ENCODE measurements at places on chromosomes 2 and 18.
A peak's percentile ranks its signal among the peaks of the same experiment; 100 is the strongest.

GRCh38 chr2:144701259-144701658 lies 181.3 kb upstream of the ZEB2 start:
- DNase-seq, result no peak

DNA sequence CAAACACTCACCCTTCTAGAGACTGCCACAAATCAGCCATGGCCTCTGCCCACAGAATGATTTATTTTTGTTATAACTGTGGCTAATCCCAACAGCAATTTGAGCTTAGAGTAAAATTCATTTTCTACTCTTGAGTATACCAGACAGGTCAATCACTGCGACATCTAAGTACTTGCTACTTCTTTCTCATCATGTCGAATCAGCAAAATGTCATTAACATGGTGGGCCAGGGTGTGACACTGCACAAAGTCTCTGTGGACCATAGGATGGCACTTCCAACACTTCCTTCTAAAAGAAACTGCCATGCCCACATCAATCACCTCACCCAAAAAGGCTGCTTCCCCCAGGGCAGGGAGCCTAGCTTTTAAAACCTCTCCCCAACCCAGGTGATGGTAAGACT lies 64.4 kb downstream of the KCNG3 start:
- DNase-seq, result no peak

DNA sequence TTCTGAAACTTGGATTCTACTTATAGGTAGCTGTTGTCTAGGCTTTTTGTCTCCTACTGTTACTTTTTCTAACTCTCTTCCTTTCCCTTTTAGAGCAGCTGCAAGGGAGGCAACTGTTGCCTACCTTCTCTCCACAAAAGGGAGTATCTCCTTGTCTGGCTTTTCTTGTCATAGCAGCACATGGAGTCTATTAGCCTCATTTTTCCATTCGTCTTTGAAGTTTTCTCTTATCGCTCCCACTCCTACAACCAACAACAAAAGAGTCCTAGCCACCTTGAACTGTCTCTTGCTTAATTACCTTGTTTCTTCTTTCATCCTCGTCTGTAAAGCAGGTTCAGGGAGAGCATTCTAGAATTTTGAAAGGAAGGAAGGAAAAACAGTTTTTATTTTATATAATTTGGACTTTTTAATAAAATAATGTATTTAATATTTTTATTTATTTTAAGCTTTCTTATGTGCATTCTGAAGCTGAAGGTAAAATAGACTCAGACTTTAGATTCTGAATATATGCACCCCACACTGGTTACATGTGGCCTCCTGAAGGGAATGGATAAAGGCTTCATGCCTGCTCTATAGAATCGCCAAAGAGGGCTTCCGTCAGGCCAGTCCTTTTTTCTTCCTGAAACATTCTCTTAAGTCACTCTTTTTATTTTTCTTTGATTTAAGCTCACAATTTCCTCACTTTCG lies 154.4 kb downstream of the CSRNP3 start:
- DNase-seq, result no peak

GRCh38 chr18:56807901-56808300 lies 156.7 kb downstream of the WDR7 start:
- DNase-seq, result no peak

DNA sequence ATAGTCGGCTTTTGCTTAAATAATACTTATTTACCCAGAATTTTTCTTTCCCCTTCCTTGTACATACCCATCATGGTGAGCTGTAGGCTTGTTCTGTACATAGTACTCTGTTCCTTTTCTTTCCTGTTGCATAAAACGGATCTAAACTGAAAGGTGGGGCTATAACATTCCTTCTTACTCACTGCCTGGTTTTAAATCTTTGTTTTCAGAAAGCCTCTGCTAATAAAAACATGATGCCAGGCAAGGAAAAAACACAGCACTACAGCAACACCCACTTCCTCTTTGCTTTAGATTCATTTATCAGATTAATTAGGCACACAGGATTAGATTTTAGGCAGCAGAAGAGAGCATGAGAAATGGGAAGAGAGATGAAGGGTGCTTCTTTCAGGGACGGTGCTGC lies 19.6 kb upstream of the STON1 start:
- DNase-seq, result no peak

DNA sequence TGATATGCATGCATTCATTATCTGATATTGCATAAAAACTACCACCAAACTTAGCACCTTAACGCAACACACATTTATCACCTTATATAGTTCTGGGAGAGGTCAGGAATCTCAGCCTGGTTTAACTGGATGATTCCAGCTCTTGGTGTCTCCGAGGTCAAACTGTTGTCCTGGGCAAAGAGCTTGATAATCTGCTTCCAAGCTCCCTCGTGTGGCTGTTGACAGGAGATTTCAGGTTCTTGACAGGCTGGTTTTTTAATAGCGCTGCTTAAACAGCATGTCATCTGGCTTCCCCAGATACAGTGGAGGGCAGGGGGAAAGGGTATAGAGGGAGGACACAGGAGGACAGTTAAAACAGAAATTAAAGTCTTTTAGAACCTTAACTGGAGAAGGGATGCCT lies 785.0 kb downstream of the CNTNAP5 start:
- no peak for DNase-seq

- DNase-seq, result no peak
Observed at GRCh38 chr18:11177382-11177781, 28.0 kb upstream of the PIEZO2 start.

DNA sequence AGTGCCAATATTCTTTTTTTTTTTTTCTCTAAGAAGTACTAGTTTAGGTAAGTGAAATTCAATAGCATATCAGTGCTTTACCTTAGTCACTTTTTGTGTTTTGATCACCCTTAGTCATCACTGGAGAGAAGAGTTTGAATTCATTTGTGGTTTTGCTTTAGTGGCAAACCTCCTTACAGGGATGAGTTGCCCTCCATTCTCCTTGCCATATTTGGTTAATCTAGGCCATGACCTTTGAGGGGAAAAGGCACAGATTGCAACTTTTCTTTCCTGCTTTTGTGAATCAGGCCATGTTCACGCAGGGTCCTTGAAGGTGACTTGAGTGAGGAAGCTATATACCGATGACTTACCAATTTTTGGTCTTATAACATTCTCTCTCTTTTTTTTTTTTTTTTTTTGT lies 34.4 kb downstream of the PLEKHA3 start:
- no peak for DNase-seq

- no peak for DNase-seq
Observed at GRCh38 chr2:26639685-26640243, 1.4 kb downstream of the CIB4 start.

GRCh38 chr2:233422050-233422639 lies 67.9 kb downstream of the DGKD start:
- no peak for DNase-seq

DNA sequence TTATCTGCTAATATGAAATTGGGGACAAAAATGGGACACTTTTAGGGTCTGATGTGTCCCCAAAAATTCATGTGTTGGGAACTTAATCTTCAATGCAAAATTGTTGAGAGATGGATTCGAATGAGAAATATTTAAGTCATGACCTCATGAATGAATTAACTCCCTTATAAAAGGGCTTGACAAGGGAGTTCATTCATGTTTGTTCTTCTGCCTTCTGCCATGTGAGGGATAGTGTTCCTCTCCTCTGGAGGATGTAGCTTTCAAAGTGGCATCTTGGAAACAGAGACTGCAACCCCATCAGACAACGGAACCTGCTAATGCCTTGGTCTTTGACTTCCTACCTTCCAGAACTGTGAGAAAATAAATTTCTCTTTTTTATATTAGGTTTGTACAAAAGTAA lies 89.2 kb upstream of the LINC00305 start:
- DNase-seq, result no peak

DNA sequence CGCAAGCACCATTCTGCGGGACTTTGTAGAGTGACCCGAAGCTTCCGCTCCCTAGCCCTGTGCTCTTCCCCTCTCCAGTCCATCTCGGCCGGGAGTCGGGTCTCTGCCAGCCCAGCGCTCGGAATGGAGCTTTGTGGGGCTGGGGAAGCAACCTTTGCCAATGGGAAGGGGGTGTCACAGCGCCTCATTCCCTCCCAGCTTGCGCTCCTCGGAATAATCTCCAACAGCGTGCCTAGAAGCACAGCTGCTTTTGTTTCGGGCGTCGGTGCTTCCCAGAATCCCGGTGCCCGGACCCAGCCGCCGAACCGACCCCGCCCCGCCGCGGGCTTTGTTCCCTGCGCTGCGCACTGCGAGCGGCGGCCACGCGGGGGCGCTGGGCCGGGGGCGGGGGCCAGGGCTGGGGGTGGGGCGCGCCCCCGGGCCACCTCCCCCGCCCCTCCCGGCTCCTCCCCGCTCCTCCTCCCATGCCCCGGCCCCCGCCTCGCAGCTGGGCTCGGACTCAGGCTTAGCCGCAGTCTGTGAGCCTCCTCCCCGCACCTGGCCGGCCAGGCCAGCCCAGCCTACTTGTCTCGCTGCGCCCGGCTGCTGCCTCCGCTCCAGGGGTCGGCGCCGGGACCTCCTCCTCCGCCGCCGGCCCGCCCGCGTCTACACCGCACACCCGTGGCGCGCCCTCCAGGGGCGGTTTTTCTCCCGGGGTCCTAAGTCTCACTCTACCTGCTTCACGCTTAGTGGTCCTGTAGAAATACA lies 77.7 kb upstream of the SMAD2 start:
- DNase-seq, result peak; percentile 46

GRCh38 chr18:54742659-54743604 lies 85.3 kb upstream of the RAB27B start:
- DNase-seq, result no peak

GRCh38 chr2:195961873-195962272 lies 106.8 kb downstream of the DNAH7 start:
- DNase-seq, result no peak

- no peak for DNase-seq
Observed at GRCh38 chr2:179985163-179985820, 21.8 kb downstream of the CWC22 start.

DNA sequence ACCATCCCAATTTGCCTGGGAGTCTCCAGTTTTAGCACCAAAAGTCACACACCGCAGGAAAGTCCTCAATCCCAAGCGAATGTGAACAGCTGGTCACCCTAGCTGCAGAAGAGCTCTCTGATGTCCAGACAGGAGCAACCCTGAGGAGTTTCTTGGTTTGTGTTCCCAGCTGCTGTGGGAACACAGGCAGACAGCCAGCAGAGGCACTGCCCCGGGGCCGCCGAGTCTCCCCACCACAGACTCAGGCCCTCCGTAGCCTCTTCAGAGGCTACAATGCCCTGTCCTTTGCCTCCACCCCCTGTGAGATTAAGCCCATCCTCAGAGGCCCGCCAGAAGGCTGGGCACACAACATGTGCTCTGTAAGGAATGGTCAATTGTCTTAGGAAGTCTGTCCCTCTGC lies 111.5 kb downstream of the TTC32 start:
- no peak for DNase-seq

GRCh38 chr2:28668106-28668814 lies 83.4 kb upstream of the PPP1CB start:
- DNase-seq, result no peak

- DNase-seq, result no peak
Observed at GRCh38 chr2:174726212-174726611, 38.1 kb downstream of the CHRNA1 start.

- DNase-seq, result no peak
Observed at GRCh38 chr2:36731941-36732672, 35.6 kb downstream of the VIT start.

DNA sequence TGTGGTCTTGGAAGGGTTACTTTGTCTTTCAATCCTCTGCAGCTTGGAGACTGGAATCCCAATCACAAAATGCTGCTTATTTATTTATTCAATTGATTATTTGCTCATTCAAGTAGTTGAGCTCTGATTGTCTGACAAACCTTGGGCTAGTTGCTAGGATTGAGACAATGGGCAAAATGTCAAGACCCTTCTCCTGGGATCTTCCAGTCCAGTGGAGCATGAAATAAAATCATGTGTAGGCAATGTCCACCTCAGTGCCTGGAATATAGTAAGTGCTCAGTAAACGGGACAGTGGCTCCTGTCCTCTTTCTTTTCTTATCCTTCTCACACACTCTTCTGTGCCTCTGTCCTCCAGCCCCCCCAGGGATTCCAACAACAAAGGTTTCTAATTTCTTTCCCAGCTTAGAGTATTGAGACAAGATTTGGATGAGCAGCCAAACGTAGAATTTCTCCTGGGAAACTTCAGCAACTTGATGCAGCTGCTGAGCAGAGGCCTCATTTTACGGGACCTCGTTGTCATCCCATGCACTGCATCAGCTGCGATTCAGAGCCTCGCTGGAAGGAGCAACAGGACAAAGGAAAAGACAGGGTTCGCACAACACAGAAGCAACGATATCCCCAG lies 545.0 kb downstream of the SOX11 start:
- no peak for DNase-seq

GRCh38 chr18:79918615-79919011 lies 32.8 kb downstream of the SLC66A2 start:
- DNase-seq, result no peak

DNA sequence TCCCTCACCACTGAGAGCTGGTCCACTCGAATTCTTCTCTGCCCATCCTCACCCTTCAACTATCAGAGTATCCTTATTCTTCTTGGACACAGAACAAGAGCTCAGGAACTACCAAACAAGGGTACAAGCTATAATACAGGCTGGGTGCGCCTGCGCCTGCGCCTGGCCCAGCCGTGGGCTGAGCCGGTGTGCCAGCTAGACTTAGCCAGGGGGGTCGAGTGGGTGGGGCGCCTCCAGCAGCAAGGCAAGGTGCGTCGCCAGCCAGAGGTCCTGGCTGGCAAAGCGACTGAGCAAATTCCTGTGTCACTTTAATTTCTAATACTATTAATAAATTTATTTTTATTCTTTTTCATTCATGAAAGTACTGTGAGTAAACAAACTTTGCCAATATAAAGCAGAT lies 1072.6 kb upstream of the PIK3C3 start:
- DNase-seq, result no peak

- DNase-seq, result no peak
Observed at GRCh38 chr2:57621122-57621663, 425.4 kb upstream of the VRK2 start.

DNA sequence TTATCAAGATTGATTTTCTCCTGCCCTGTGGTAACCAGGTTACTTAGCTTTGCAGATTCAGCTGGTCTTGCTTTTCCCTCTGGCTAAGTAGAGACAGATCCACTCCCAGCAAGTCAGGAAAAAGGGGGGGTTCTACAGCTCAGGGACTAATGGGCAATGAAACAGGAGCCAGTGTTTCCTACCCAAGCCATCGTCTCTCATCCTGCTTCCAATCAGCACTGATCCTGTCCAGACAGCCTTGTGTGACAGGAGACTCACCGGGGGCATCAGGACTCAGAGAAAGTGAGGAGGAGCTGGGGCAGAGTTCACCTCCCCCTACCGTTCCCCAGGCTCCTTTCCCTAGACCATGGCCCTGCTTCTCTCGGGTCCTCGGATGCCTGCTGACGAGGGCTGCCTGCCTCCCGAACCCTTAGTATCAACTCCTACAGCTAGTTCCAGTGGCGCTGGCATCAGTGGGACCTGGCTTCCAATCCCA lies 307.6 kb downstream of the ALK start:
- DNase-seq, result no peak

GRCh38 chr2:176584333-176584732 lies 315.1 kb downstream of the MTX2 start:
- no peak for DNase-seq

DNA sequence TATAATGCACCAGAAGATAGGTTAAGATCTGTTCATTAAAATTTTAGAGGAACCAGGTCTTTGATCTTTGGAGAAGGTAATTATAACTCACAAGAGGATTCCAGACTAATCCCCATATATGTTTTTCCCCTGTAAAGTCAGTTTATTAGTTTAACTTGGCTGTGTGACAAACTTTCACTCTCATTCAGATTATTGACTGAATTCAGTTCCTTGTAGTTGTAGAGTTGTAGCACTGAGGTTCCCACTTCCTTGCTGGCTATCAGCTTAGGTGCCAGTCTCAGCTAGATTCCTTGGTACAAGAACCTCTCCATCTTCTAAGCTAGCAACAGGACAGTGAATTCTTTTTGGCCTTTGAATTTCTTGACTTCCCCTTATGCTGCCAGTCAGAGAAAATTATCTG lies 19.1 kb downstream of the REG1A start:
- DNase-seq, result no peak

Data from T-helper 1 cell (primary cell).